ENCODE measurements at places on chromosomes 4 and X.

DNA sequence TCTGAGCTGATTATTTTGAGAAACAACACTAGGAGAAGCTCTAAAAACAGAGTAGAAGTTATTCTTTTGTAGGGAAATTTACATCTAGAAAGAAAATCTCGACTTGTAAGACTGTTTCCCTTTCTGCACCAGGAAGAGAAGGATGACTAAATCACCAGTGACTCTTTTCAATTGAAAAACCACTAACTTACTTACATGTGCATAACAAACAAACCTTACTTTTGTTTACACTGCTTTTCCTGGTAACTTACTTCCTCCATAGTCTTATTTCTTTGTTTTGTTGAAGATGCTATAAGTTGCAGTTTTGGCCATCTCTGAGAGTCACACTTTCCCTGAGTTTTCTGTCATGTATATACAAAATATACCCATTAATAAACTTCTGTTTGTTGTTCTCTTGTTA is 293.6 kb upstream of the FAT4 start:
- no peak for DNase-seq

DNA sequence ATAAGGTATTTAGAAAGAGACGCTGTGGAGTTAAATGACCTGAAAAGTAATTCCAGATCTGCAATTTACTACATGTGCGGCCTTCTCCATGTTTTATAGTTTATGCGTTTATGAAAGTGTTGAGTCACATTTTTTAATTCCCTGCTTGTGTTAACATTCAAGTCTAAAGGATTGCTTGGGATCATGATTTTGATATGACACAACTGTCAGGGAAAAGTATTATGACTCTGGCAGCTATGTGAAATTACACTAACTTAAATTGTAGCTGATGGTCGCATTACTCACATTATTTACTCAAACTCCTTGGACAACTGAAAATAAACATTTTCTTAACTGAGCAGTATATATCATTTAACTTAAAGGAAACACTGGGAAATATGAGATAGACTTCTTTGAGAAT is 14.3 kb upstream of the GABRB1 start:
- no peak for DNase-seq

DNA sequence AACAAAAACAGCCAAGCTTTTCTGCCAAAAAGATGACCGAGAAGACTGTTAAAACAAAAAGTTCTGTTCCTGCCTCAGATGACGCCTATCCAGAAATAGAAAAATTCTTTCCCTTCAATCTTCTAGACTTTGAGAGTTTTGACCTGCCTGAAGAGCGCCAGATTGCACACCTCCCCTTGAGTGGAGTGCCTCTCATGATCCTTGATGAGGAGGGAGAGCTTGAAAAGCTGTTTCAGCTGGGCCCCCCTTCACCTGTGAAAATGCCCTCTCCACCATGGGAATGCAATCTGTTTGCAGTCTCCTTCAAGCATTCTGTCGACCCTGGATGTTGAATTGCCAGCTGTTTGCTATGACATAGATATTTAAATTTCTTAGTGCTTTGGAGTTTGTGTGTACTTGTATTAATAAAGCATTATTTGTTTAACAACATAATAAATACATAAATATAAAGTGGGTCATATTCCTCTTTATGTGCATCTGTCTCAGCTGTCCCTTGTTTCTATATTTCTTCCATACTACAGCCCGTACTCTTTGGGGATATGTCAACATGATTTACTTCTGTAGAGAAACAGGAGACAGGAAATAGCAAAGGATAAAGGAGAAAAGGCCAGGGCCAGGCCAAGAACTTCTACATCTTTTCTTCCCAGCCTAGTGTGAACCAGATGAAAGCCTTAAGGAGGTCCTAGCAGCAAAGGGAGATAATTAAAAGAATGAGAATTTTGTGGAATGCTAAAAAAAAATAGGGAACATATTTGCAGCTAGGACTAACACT is 667 bp downstream of the PTTG2 start:
- no peak for DNase-seq

DNA sequence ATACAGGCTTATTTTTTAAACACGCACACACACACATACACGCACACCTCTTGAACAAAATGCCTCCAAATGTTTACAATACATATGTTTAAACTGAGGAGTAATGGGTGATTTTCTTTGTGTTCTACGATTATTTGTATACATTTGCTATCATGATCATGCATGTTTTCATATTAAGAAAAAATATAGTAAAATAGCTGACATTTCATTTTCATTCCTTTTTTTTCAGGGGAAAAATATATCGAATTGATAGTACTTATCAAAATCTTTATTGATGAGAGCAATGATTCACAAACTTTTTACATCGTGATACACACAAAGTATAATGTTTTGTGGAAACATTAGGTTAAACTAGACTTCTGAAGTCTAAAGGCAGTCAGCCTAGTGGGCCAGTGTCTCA is 618.9 kb downstream of the TECRL start:
- DNase-seq, result no peak

DNA sequence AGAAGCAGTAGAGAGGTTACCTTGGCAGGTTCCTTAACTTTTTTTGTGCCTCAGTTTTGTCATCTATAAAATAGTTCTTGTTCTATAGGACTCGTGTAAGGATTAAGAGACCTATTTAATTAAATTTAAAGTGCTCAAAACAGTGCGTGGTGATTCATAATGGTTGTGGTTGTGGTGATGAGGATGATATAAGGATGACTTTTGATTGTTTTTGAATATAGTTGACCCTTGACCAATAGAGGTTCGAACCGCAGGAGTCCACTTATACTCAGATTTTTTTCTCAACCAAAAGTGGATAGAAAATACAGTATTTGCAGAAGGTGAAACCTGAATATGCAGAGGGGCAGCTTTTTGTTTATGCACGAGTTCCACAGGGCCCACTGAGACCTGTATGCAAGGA is 14.6 kb downstream of the SMAD1 start:
- no peak for DNase-seq

DNA sequence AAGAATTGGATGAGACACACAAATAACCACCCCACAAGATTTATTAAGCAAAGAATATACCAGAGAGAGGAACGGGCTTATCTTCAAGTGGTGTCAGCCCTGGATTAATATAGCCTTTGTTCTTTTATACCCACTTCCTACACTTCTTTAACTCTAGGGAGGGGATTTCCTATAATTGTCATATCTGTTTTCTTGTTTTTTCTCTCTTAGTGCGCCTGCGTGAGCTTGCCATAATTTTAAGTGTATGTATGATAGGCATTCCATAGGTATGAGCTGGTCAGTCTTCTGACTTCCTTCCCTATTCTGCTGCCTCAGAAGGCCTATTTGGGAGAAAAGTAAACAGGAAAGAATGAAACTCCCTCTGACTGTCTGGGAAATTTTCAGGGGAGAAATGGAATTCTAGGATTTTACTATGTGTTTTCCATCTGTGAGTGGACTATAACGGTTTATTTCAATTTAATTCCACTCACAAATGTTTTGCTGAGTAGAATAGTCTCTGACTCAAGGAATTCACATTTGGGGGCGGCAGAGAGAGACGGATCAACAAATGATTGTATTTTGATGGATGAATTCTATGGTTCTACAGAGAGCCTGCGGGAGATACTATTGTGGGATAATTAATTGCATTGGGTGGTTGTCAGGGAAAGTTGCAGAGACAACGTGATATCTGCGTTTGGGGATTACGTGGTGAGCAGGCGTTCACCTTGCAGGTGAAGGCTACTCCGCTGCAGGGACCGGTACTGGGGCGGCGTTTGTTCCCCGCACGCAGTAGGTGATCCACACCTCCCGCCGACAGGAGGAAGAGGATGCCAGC is 626 bp upstream of the CEP135 start:
- DNase-seq, result no peak

- DNase-seq, result peak; percentile 69
These were observed 560 bp upstream of the TMSB4X start for GRCh38 chrX:12974305-12974795.

DNA sequence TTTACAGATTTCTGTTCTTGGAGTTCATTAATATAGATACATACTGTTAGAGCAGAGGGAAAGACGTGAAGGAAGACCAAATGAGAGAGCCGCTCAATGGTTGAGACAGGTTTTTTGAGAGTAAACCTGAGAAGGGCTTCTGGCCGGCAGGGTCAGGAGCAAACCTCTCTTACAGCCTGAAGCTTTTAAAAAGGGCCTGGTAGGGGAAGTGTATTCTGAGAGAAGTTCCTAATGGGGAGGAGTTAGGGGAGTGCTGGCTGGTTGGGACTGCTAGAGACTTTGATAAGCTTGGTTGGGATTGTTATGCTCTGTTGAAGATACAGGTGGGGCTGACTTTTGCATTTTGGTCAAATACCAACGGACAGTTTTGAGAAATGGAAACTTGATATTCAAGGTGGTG is 186.8 kb upstream of the PABPC4L start:
- DNase-seq, result no peak

DNA sequence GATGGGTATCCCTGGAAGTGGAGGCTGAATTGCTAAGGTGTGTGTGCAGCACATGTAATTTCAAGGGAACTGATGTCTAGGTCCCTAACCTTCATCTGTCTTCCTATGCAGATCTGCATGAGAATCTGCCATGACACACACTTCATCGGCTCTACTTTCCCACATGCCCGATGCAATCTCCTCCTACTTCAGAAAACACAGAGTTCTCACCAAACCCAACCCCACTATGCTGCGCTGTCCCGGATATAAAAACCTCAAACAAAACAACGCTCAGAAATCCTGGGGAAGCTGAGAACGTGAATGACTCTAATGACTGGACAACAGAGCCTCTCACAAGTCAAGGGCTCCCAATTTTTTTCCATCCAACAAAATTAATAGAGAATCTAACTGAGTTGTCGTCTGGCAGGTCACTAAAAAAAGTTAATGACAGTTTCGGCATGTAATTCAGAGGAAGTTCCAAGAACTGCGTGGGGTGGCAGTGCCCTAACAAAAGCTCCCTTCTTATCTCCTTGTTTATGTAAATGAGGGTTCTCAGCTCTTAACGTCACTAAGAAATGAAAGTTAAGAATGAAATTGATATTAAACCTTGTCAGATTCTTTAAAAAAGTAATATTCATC is 39.0 kb downstream of the STX18 start:
- DNase-seq, result no peak

GRCh38 chrX:39779952-39780783 is 317.6 kb downstream of the BCOR start:
- DNase-seq, result no peak

DNA sequence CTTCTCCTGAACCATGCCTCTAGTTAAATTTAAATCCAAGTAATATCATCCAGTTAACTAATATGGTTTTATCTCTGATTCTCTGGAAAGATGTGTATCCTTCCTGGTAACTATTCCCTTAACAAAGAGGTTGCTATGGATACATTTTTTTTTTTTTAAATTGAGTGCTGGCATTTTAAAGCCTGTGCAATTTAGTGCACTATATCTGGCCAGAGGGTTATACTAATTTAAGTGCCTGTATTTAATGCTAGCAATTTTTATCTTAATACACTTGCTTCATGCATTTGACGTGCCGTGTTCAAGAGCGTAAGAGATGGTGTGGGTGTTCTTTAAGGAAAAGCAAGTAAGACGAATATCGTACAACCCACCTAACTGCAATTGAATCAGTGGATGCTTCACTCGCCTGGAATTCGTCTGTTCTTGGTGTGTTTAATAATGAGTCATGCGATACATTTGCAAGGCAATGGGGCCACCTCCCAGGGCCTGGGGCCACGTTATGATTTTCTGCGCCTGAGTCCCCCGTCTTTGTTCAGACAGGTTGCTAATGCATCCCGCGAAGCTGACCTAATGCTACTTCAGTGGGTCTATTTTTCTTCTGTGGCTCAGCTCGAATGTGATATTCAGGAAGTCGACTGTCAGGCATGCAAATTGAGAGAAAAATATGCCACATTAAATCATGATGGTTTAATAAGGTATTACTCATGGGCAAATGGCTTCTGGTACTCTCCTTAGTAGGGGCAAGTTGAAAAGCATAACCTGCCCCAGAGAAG is 14.2 kb upstream of the MID1 start:
- no peak for DNase-seq

- no peak for DNase-seq
These were observed 334.2 kb downstream of the TENM3 start for GRCh38 chr4:182577411-182577810.

GRCh38 chrX:29862126-29862677 is 353.2 kb upstream of the MAGEB2 start:
- DNase-seq, result no peak

- peak; percentile 64 for DNase-seq
These were observed 332.7 kb upstream of the IGFBP7 start for GRCh38 chr4:57442831-57443291.

GRCh38 chr4:17877661-17878060 is 66.9 kb downstream of the NCAPG start:
- DNase-seq, result no peak

GRCh38 chrX:131792356-131792749 is 230.7 kb upstream of the STK26 start:
- DNase-seq, result no peak

DNA sequence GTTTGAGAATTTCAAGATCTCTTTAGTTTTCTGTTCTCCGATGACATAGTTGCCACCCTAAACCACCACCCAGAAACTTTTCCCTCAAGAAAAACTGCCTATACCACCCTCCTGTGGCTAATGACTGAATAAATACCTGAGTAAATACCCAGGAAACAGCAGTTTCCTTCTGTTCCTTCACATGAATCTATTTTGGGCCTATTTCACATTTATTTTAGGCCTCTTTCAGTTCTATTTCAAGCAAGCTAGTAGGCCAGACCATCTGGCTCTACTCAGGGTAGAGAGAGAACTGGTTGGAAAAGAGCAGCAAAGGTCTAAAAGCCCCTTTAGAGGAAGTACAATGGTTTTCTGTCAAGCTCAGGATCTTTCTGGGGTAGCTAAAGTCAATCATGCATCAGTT is 23.4 kb downstream of the ARHGEF9 start:
- no peak for DNase-seq

DNA sequence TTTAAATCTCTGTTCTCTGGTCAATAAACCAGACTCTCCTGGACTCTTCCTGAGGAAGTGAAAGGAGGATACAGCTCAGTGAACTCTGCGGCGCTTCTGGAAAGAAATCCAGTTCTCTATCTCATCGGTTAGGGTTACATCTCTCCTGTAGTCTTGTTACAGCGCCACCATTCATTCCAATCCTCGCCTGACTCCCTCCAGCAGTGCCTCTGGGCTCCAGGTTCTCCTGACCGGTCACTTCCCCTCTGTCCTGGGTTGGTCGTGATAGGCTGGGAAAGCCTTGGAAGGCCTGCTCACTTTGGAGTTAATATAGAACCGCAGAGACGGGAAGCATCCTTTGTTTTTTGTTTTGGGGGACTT is 97.0 kb upstream of the STOX2 start:
- DNase-seq, result no peak

DNA sequence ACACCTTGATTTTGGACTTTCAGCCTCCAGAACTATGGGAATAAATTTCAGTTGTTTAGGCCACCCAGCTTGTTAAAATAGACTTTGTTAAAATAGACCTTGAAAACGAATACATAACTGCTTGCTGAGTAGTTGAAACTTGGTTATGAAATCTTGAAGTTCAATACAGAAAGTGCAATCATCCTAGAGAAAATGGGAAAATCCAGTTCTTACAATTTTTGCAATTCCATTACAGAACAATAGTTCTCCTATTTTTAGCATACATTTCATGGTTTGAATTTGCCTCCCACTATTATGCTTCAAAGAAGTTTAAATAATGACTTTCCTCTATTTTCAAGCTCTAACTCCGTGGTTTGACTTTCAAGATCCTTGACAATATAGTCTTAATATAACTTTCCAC is 10.5 kb downstream of the TLR1 start:
- no peak for DNase-seq
